Large intestine (tissue), 12 donors: ENCODE measurements at places on chromosomes 5 and 9. TPM values are rescaled to one million over a fixed set of nuclear protein-coding genes. Genes with fewer than 3 reads are reported as not detected.

Gene OR13C3
- polyA plus RNA-seq, result 0.04 TPM

Gene APBA1
- 7.4 TPM for polyA plus RNA-seq

DNA sequence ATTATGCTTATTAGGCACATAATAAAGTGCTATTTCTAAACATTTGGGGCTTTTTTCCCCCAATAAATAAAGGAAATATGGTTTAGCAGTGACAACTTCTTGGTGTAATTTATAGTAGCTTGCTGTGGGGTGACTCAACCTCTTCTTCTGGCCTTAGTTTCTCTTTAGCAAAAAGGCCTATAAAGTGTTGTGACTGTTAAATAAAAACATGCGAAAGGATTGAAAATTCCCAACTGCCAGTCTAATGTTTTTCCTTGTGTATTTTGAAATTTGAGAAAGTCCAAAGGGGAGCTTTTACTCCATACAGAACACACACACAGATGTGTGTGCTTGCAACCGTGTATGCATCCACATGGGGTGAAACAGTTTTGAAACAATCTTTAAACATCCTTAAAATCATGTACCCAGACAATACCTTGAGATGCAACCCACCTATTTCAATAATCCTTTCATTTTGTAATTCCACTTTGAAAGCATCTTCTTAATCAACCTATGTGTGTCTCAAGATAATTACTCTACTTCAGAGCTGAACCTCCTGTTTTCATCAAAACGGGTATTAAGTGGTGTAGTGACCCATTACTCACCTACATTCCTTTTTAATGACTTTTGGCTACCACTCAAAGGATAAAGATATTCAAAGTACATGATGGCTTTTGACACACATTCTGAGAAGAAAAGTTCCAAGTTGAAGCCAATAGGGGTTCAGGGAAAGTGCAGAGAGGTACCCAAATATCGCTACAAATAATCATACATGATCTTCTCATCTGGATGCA is 123.8 kb downstream of the DROSHA start:
- no peak overlapping the region for H3K27ac ChIP-seq
- no peak for DNase-seq
- H3K36me3 ChIP-seq, result peaks cover 48% of the 10 kb centered on the region
- no peaks in the 10 kb centered on the region for H3K27me3 ChIP-seq
- H3K4me3 ChIP-seq, result no peak overlapping the region

GRCh38 chr5:5344606-5345005 is 77.9 kb upstream of the ICE1 start:
- no peaks in the 10 kb centered on the region for H3K4me1 ChIP-seq
- no peaks in the 10 kb centered on the region for H3K36me3 ChIP-seq
- no peak overlapping the region for H3K4me3 ChIP-seq

DNA sequence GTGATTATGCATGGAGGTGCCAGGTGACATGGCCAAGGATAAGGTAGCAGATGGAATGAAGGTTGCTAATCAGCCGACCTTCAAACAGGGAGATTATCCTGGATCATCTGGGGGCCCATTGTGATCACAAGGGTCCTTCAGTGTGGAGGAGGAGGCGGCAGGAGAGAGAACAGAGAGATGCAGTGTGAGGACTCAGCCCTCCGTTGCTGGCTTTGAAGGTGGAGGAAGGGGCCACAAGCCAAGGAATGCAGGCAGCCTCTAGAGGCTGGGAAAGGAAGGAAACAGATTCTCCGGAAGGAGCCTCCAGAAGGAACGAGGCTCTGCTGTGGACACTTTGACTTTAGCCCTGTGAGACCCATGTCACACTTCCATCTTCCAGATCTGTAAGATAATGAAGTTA is 27.4 kb upstream of the EEIG1 start:
- no peaks in the 10 kb centered on the region for H3K36me3 ChIP-seq
- no peak overlapping the region for H3K27ac ChIP-seq
- DNase-seq, result no peak
- no peak overlapping the region for H3K4me3 ChIP-seq
- H3K4me1 ChIP-seq, result peaks cover 10% of the 10 kb centered on the region
- no peaks in the 10 kb centered on the region for H3K27me3 ChIP-seq

DNA sequence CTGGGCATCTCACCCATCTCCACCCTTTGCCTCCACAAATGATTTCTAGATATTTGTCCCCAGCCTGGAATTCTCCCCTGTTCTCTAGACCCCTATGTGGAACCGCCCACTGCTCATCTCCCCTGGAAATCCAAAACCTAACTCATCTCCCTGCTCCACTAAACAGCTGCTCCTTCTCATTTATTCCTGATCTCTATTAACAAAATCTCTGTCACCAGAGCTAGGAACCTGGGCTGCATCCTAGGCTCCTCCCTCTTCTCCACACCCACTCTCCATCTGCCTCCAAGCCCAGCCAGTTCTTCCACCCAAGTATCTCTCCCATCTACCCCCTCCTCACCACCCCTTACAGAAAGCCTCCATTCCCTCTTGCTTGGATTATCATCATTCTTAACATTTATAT is 24.0 kb upstream of the SYNPO start:
- H3K36me3 ChIP-seq, result peaks cover 44% of the 10 kb centered on the region
- no peaks in the 10 kb centered on the region for H3K27me3 ChIP-seq
- no peak overlapping the region for H3K27ac ChIP-seq
- H3K4me3 ChIP-seq, result no peak overlapping the region
- H3K4me1 ChIP-seq, result peaks cover 51% of the 10 kb centered on the region
